Left renal cortex interstitium (tissue), 4 donors: ENCODE measurements at places on chromosomes 5 and 9. TPM values are rescaled to one million over a fixed set of nuclear protein-coding genes. Genes with fewer than 3 reads are reported as not detected.

DNA sequence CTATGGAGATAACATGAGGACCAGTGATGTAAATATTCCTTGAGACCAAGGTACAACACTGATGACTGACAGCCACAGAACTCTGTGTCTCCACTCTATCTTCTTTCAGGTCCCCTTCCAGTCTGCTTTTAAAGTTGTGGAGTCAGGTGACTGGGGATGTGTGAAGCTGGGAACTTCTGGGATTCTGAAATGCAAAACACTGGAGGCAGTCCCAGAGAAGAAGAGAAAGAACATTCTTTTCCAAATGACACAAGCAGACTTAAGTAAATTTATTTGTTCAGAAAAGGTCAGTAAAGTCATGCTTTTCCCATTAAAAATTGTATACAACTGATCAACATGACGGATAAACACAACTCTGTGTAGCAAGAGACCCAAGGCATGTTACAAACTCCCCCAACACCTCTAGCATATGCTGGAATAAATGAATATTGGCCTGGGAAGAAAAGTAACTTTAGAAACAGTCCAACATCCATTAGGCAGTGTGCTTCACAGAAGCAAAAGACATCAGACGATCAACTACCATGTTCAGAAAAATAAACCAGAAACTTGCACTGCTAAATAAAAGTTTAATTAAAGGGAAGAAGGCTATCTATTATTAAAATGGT lies 92.4 kb upstream of the IFNK start:
- DNase-seq, result no peak

The CDC26 gene
- polyA plus RNA-seq, result 40.0 TPM

DNA sequence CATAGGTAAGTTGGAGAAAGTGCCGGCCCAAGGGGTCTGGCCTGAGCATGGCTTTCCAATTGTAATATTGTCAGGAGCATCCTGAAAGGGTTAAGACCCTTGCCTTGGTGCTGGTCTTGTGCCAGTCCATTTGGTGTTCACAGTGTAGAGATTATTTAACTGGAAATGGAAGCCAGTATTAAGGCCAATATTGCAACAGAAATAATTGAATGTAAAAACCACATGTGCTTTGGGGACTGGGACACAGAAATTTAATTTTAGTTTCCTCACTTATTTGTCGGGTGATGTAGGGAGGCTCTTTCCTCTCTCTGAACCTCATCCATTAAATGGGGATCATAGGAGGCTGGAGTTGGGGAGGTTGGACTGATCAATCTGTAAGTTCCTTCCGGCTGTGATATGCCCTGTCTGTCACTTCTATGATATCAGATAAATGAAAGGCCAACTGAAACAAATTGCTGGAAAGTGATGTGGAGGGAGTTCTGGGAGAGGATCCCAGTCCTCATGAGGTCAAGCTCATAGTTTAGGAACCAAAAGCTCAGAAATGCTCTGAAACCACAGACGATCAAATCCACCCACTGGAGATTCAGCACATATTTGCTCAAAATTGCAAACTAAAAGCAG lies 54.8 kb upstream of the COL15A1 start:
- no peak for DNase-seq

DNA sequence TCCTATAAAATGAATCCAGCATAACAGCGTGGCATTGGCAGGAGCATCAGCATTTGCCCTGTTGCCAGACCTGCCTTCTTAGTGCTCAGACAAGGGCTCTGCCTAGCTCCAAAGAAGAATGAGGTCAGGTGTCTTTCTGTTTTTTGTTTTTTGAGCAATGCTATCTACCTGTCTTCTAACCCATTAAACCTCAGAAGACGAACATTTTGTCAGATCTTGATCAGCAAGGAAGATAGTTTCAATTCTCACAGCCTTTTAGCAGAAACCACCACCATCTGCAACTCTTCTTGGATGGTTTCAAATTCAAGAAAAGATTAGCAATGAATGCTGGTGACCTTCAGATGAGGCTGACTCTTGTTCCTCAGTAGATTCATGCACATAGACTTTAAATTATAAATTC lies 103.5 kb upstream of the IQGAP2 start:
- DNase-seq, result no peak

DNA sequence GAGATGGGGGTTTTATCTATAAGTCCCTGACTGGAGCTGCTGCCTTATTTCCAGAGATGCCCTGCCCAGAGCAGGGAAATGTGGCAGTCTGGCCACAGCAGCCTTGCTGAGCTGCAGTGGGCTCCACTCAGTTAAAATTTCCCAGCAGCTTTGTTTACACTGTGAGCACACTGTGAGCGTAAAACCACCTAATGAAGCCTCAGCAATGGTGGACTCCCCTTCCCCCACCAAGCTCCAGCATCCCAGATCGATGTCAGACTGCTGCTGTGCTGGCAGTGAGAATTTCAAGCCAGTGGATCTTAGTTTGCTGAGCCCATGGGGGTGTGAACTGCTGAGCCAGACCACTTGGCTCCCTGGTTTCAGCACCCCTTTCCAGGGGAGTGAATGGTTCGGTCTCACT lies 208.7 kb upstream of the RAI14 start:
- DNase-seq, result no peak

DNA sequence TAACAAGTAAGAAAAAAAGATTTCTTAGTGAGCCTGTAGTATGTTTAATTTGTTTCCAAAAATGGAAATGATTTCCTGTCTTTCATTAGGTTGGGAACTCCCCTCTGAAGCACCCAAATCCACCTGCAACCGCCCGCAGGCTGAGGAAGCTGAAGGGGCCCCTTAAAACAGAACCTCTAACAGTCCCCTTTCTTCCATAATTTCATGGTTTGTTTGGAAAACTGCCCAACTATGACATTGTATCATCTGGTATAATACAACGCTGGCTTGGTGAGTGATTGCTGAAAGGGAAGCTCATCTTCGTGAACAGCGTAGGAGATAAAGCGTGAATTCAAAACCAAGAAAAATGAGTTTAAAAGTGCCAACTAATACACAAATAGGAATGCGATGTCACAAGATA lies 215.5 kb downstream of the FSTL4 start:
- DNase-seq, result no peak

GRCh38 chr5:53924392-53924791 lies 364.0 kb downstream of the NDUFS4 start:
- DNase-seq, result no peak

The DDX4 gene
- not detected for polyA plus RNA-seq

DNA sequence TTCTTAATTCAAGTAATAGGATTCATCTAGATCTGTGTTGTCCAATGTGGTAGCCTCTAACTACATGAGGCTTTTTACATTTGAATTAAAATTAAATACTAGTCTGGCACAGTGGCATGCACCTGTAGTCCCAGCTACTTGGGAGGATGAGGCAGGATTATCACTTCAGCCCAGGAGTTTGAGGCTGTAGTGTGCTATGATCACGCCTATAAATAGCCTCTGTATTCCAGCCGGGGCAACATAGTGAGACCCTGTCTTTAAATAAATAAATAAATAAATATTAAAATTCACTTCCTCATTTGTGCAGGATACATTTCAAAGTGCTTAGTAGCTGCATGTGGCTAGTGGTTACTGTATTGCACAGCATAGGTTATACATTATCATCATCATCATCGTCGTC lies 91.8 kb downstream of the UBE2R2 start:
- no peak for DNase-seq

The ST8SIA4 gene
- 6.2 TPM for polyA plus RNA-seq

The KCNN2 gene
- 7.6 TPM for polyA plus RNA-seq

- DNase-seq, result no peak
These were observed 49.1 kb upstream of the CLK4 start for GRCh38 chr5:178675922-178676321.

DNA sequence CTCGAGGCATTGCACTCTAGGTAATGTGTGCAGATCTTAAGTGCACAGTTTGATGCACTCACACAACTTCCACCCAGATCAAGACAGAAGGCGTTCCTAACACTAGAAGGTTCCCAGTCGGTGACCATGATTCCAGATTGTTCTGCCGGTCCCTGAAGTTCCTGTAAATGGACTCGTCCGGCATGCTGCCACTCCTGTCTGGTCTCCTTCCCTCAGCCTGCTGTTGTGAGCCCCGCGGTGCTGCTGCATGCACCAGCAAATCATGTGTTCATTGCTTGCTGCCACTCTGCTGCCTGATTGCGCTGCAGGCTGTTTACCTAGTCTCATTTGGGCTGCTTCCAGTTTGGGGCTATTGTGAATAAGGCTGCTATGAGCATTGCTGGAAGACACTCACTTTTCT lies 11.5 kb downstream of the STKLD1 start:
- no peak for DNase-seq

- no peak for DNase-seq
These were observed 795 bp upstream of the ASS1 start for GRCh38 chr9:130443840-130444492.

The RANBP3L gene
- polyA plus RNA-seq, result 10.5 TPM

GRCh38 chr5:1119312-1119831 lies 7.5 kb upstream of the SLC12A7 start:
- no peak for DNase-seq

The ZFP37 gene
- polyA plus RNA-seq, result 12.6 TPM

GRCh38 chr5:132686193-132686592 lies 12.4 kb downstream of the IL4 start:
- DNase-seq, result no peak

- DNase-seq, result no peak
These were observed 4.0 kb upstream of the PRRC1 start for GRCh38 chr5:127513408-127513970.

GRCh38 chr9:128203707-128204551 lies 750 bp downstream of the DNM1 start:
- no peak for DNase-seq

GRCh38 chr5:157670662-157671591 lies at the start of gene C5orf52:
TSS of gene C5orf52 (plus strand) at chr5:157671533. CDS start at chr5:157671615, 82 bp downstream.
- DNase-seq, result no peak

DNA sequence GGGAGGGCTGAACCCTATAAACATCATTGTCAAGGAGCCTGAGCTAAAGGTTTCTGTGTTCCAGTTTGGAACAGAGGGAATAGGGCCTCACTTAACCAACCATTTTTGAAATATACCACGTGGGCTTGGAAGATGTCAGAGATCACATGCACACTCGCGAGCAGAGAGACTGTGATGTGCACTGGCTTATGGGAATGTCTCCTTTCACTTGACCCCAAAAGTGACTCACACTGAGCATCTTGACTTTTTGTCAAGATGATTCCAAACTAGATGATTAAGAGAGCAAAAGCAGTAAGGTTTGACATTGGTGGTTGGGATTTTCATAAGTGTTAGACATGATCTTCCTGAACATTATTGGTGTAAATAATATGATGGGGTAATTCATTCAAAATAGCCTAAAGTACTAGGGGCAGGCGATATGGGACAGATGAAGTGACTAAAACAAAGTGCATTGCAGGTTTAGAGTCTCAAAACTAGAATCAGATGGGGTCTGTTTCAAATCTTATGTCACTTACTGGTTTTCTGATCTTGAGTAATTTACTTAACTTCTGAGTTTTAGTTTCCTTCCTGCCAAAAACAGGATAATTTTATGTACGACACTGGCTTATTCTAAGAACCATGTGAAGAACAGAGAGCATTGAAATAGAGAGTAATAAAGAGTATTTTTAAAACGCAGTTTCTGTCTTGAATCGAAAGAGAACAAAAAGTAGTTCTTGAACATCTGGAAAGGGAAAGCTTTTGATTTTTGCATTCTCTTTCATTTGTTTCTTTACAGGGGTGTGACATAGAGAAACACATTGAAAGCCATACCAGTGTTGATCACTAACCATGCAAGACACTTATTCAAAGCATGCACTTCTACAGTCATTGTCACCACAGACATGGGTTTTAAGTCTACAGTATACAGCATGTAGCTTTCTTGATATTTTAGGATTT lies 383.0 kb downstream of the DIRAS2 start:
- DNase-seq, result no peak

- DNase-seq, result no peak
These were observed 43.2 kb upstream of the AKNA start for GRCh38 chr9:114431003-114431402.

DNA sequence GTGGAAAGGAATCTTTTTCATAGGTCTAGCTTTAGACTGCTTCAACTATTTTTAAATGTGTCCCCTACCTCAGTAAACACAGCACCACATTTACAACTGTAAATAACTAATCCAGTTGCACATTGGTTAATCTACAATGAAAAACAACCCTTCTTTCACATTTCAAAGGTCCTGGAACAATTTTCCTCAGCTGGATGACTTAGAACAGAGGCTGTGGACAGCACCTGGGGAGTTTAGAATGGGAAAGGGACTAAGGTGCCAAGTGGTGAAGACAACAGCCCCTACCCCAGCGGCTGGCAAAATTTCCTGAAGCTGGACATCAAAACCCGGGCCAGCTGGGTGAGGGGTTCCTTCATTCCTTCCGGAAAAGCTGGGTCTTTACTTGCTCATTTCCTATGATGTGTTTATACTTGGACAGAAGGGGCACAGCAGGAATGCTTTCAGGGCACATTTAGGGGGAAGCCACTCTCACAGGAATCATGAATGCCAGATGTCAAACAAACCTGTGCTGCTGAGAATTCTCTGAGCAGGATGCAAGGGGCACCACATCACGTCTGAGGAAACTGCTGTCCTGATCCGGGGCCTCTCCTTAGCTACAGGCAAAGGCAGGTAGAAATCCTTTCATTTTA lies 158.3 kb downstream of the NR2F1-AS1 start:
- DNase-seq, result no peak

DNA sequence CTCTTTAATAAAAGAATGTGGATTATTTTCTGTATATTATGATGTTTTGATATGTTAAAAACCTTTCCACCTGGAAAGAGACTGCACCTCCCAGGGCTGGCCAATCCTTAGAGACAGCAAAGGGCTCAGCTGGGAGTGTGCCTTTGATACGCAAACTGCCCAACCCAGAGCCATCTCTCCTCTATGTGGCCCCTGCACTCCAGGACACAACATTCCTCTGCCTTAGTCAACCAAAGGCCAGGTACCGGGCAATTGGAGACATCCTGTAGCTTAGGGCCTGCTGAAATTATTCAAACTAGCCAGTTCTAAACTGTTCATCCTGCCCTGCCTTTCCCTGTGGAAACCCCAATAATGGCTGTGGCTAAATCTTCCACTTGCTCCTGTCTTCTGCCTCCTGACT lies 5.0 kb upstream of the HSPB3 start:
- no peak for DNase-seq

DNA sequence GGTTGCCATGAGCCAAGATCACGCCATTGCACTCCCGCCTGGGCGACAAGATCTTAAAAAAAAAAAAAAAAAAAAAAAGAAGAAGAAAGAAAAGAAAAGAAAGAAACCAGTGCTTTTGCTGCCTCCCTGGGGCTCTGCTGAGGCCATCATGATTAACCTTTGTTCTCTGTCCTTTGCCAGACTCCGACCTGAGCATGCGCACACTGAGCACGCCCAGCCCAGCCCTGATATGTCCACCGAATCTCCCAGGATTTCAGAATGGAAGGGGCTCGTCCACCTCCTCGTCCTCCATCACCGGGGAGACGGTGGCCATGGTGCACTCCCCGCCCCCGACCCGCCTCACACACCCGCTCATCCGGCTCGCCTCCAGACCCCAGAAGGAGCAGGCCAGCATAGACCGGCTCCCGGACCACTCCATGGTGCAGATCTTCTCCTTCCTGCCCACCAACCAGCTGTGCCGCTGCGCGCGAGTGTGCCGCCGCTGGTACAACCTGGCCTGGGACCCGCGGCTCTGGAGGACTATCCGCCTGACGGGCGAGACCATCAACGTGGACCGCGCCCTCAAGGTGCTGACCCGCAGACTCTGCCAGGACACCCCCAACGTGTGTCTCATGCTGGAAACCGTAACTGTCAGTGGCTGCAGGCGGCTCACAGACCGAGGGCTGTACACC lies 251.7 kb downstream of the MARCHF11 start:
- DNase-seq, result no peak

GRCh38 chr5:157245476-157245875 lies 20.4 kb upstream of the CYFIP2 start:
- no peak for DNase-seq

The ZSWIM6 gene
- 25.6 TPM for polyA plus RNA-seq

- DNase-seq, result no peak
These were observed 2.0 kb downstream of the GLIS3 start for GRCh38 chr9:4297786-4298254.
